T-helper 9 cell (primary cell): ENCODE measurements at places on chromosomes 5 and 9.

DNA sequence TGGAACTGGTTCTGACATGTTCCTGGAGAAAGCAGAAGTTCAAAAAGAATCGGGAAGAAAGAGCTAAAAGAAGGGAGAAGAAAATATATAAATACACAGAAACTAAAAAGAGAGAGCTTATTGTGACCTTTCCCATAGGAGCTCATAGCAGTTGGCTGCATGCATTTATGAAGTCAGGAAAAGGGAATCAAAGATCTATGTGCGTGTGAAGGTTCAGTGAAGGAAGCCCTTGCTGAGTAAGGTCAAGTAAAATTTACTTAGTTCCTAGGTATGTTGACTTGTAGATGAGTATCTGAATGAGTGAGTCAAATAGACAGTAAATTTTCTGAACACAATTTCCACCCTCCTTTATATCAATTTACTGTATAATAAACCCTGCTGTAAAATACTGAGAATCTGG, 632.5 kb downstream of the SLCO4C1 start:
- DNase-seq = no peak

DNA sequence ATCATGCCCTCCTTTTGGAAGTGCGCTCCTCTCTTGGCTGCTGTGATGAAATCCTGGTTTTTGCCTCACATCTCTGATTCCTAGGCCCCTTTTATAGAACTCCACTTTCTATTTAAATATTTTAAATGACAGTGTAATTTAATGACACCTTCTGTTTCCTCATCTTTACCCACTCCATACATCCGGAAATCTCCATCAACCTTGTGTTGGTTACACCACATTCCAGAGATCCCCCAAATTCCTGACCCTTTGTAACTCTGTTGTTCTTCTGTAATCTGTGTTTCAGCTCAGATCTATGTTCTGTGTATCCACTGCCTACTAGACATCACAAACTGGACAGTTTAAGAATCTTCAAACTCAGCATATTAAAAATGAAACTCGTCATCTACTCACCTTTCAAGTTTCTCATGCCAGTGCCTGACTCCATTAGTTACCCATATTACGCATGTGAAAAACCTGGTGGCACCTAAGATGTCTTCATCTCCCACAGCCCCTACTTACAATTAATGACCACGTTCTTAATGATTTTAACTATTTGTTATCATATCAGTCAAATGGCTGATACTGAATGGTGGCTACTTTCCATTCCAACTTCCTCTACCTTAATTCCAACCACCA, 25.1 kb downstream of the PARP8 start:
- no peak for DNase-seq

DNA sequence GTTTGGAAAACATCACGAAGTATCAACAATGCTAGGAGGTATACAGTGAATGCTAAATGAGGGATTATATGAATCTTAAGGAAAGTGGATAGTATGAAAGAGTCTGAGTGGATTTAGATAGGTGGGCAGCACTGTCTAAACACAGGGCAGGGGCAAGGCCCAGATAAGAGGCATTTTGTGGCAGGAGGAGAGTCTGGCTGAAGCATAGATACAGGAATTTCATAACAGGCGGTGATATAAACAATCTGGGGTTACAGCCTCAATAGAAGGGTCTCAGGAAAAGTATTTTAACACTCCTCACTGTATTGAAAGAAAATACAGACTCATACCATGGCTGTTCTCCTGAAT, 96.9 kb downstream of the PLPP1 start:
- DNase-seq = no peak

DNA sequence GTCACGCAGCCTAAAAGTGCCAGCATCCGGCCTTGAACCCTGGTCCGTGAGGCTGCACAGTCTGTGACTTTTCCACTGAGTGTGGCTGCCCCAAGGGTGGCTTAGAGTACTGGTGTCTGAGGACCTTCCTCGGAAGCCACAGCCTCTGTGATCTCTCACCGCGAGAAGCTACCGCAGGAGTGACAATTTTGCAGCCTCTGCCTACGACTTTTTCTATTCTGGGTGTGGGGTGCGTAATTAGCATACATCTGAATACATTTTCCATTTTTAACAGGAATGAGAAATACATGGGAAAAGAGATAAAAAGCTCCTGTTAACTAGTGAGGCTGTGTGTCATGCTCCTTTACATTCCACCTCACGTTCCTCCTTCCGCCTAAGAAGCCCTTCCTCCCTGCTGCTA, 48.3 kb upstream of the HRH2 start:
- no peak for DNase-seq

GRCh38 chr9:112997236-112997941, 14.6 kb downstream of the ZNF883 start:
- no peak for DNase-seq

DNA sequence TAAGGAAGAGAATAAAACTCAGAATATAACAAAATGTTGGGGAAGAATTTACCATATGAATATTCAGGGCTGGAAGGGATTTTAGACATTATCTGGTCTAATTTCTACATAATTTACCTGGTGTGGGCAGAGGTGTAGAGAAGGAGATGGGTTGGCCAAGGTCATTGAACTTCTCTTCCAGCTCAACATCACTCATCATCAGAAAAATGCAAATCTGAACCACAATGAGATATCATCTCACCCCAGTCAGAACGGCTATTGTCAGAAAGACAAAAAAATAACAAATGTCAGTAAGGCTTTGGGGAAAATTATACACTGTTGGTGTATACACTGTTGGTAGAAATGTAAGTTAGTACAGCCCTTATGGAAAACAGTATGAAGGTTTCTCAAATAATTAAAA, 121.7 kb downstream of the PTTG1 start:
- no peak for DNase-seq

DNA sequence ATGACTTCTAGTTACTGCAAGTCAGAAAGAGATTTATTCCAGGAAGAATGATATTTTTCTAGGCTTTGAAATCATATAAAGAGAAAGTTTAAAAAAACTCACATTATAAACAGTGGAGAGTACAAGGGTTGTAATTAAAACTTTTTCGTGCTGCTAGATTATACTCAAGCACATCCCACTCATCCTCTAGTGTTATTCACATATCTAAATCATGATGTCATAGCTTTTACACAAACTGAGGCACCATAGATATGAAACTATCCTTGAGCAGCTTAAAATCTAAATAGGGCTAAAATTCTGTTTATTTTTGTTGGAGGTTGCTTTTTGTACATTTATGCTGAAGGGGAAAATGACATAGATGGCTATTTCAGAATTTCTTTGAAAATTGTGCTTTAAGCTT, 30.0 kb downstream of the TENT2 start:
- no peak for DNase-seq

GRCh38 chr5:4116834-4117233, 521.2 kb downstream of the IRX1 start:
- no peak for DNase-seq

DNA sequence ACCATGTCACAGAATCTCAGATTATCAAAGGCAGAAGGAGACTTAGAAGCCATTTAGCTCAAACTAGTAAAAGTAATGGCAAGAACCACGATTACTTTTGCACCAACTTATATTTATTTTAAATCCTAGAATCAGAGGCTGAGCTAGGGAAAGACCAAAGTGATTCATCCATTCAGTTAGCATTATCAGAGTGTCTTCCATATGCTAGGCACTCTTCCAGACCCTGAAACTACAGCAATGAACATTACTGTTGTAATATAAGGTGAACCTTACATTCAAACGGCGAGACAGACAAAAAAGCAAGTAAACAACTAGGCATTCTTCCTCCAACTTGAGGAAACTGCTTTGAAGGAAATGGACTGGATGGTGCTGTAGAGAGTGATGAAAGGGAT, 7.9 kb downstream of the PDE6A start:
- no peak for DNase-seq
